8988T (cell line): ENCODE measurements at places on chromosomes 2 and 18.

GRCh38 chr18:27250471-27250870, 65.4 kb upstream of the CHST9 start:
- no peak for DNase-seq

GRCh38 chr2:53907582-53907981, 47.8 kb upstream of the GPR75 start:
- no peak for DNase-seq

DNA sequence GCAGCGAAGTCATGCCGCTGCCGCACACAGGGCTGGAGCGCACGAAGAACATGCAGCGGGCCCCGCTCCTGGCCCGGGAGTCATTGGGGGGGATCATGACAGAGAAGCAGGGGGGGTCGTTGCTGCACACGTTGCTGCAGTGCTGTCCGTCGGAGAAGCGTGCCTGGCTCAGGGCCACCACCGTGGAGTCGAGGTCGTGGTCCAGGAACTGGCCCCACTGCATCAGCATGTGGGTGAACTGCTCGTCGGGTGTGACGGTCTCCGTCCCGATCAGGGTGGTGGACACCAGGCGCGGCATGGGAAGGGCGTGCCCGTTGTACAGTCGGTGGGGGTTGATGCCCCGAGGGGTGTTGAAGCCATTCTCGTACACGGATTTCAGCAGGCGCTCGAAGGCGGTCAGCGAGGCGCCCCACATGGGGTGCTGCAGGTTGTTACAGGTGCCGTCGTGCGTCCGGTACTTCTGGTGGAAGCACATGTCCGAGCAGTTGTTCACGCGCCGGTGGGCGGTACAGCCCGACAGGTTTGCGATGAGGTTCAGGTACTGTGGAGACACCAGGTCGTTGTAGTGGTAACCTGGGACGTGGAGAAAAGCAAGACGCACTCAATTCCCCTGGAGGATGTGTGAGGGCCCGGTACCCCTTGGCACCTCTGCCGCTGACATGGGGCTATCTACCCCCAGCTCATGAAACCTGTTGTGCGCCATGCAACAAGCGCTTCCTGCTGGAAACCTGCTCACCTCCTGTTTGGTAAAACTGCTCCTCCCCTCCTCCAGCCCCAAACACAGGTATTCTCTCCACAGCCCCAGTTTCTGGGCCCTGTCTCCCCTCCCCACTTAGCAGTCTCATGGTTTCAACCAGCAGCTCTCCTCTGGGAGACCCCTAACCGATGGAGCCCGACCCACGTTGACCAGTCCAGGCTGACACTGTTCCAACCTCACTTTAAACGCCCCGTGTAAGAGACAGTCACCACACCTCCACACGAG, 94.9 kb downstream of the PXDN start:
- no peak for DNase-seq

- no peak for DNase-seq
These were observed 145.8 kb downstream of the ESCO1 start for GRCh38 chr18:21454725-21455124.

GRCh38 chr18:44878335-44878734, 197.6 kb downstream of the SETBP1 start:
- no peak for DNase-seq

DNA sequence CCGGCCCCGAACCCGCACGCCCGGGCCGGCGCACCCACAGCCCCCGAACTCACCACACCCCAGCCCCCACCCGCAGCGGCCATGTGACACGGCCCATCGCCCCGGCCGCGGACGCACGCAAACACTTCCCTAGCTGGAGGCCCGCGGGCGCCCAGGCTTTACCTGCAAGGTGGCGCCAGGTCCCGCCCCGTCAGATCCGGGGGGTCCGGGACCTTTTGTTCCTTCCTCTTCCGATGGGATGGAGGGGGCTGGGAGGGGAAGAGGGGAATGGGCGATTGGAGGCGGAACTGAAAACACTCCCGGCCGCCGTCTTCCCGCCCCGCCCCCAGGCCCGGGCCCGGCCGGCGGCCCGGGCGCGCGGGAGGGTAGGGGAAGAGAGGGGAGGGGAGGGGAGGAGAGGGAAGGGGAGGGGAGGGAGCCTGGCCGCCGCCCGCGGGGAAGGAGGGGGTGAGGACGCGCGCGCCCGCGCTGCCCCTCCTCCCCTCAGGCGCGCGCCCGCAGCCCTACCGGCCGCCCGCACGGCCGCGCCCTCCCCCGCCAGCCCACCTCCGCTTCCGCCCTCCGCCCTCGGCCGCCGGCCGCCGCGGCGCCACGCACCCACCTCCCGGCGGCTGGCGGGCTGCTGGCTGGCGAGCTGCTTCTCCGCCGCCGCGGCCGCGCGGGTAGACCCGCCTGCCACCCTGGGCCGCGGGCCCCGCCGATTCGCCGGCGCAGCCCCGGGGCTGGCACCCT, at the start of gene SMAD2:
Gene SMAD2 (minus strand): TSS at position 461 of the 732 bp plus-strand sequence. CDS start 33,903 bp downstream, outside the sequence.
- peak; percentile 71 for DNase-seq

DNA sequence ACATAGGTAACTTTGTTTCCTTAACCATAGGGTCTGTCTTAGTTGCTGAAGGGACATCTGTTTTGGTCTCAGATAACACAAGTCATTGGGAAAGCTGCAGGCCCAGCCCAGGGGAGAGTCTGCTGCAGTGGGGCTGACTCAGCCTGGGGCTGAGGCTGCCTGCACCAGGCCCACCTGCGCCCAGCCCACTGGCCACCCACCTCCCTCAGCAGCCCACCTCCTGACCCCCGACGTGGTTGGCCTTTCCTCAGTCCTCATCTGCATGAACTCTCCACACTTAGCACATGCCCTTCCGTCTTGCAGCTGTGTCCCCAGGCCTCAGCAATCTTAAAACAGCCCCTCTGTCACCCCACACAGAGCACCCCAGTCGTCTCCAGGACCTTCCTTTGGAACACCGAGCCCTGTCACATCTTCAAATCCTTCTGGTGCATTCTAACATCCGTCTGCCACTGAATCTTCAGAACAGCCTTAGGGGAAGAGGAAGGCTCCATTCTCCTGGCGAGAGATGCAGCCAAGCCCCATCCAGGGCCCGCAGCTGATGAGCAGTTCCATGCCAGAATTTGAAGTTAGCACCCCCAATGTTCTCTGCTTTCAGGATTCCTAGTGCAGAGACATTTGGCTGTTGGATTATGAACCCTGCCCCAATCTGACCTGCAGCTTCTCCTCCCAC, 231.4 kb downstream of the SEPTIN10 start:
- DNase-seq: peak; percentile 1

DNA sequence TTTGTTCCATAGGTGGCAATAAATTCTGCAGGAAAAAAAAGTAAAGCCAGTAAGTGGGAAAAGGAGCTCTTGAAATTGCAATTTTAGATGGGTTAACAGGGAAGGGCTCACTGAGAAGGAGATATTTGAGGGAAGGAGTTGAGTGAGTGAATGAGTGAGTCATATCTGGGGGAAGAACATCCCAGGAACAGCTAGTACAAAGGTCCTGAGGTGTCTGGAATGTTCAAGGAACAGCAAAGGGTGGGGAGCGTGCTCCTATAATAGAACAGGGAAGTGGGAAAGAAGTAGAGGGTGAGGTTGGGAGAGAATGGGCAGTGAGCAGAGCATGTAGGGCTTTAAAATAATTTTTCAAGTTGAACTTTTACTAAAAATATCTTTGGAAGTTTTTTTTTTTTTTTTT, 68.0 kb upstream of the PSME4 start:
- no peak for DNase-seq
